ENCODE measurements at places on chromosomes 1 and 21. TPM values are rescaled to one million over a fixed set of nuclear protein-coding genes. Genes with fewer than 3 reads are reported as not detected.

The FASLG gene
- total RNA-seq = 3.6 TPM

The OXCT2 gene
- total RNA-seq = 1.5 TPM

The GPA33 gene
- 0.56 TPM for total RNA-seq

The SYCP1 gene
- total RNA-seq = not detected

The ERG gene
- total RNA-seq = not detected

The GBP7 gene
- not detected for total RNA-seq

The STIL gene
- total RNA-seq = 36.0 TPM

The MAN1C1 gene
- 10.0 TPM for total RNA-seq

The TSNAX gene
- total RNA-seq = 46.7 TPM

The TMEM9 gene
- total RNA-seq = 15.7 TPM

The GOLT1A gene
- total RNA-seq = 0.69 TPM

The OR2L5 gene
- not detected for total RNA-seq

The CHI3L2 gene
- total RNA-seq = 12.7 TPM

The FAM72C gene
- total RNA-seq = 25.5 TPM

The CNIH3 gene
- 1.5 TPM for total RNA-seq

The EYA3 gene
- total RNA-seq = 37.1 TPM

The ACTL8 gene
- not detected for total RNA-seq

The BARHL2 gene
- not detected for total RNA-seq

The C1orf115 gene
- total RNA-seq = 0.78 TPM

The CDC20 gene
- 163 TPM for total RNA-seq

The PPT1 gene
- total RNA-seq = 75.4 TPM

The CYP4A11 gene
- total RNA-seq = not detected

The B3GALT2 gene
- not detected for total RNA-seq

The PCAT6 gene
- 0.59 TPM for total RNA-seq

The COL16A1 gene
- 0.09 TPM for total RNA-seq

The TEDDM1 gene
- total RNA-seq = not detected

The PTPRU gene
- total RNA-seq = 0.37 TPM

The MARK1 gene
- total RNA-seq = not detected
